ENCODE measurements at places on chromosomes 3 and 15.

DNA sequence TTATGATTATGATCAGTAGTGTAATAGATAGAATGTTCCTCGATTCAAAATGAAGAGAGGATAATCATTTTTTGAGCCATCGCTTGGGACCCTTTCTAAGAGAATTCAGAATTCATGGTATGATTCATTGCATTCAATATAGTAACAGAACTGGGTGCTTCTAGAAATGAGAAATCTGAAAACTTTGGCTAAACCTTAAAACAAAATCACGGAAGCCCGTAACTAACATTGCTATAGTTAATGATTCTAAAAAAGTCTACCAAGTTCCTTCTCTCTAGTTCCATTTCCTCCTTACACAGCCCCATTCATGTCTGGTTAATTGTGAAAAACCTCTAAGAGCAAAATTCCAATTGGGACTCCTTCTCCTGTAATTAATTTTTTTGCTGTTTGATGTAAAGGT lies 217.1 kb downstream of the GBE1 start:
- DNase-seq, result no peak

GRCh38 chr3:29284497-29284896 lies 3.6 kb downstream of the RBMS3 start:
- DNase-seq, result no peak

DNA sequence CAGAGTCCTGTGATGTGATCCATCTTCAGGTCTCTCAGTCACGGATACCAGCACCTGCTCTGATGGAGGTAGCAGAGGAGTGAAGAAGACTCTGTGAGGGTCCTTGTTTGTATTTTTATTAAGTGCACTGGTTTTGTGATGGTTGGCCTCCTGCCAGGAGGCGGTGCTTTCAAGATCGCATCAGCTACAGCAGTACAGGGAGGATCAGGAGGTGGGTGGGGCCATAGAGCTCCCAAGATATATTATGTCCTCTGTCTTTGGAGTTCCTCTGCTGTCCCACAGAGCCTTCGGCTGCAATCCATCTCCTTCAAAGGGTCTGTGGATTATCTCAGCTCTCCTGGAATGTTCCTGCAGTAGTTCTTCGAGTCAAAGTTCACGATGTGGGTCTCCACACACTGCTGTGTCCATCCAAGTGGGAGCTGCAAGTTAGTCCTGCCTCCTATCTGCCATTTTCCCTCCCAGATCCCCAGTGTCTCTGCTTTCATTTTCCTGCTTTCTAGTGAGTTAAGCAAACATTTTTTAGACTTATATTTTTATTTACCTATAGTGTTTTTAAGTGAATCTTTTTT lies 54.7 kb downstream of the TM2D3 start:
- no peak for DNase-seq

DNA sequence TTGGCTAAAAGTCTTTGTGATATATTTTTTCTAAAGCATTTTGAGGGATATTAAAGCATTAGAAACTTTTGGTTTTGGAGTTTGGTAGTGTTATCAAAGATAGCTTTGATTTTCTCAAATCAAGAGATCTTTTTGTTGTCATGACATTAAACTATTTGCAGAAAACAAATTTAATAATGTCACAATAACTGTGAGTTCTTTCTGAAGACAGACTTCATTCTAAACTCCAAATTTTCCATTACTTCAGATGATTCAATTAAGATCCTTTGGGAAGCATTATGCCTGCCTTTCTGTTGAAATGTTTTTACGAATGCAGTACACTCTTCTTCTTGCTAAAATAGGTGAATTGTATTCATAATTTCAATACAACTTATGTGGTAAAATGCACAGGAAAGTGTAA lies 145.4 kb downstream of the ALCAM start:
- no peak for DNase-seq

DNA sequence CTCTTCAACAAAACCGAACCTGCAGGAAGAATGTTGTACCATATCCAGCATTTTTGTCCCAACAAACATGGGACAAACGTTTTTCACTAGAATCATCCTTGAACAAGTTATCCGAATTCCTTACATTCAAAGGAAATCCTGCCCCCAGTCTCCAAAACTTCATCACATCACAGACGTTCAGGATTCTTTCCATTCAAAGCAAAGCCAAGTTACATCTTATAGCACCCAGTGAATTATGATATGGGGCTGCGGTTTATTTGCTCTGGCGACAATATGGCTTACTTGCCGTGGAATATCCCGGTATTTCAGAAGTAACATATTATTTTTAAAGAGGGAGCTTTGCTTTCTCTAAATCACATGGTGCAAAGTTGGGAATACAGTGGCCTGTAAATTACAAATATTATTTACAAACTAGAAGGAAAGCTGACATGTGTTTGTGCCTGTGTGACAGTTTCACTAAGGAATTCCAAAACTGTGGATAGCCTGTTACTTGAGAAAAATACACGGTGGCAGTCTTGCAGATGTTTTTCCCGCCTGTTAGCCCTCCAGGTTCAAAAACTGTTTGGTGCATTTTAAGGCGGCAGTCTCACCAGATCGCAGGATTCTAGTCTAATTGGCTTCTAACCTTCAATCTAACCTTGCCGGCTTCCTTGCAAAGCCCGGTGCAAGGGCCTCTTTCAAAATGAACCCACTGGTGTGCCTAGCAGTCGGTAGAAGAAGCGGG lies 736 bp upstream of the MBNL1 start:
- no peak for DNase-seq

DNA sequence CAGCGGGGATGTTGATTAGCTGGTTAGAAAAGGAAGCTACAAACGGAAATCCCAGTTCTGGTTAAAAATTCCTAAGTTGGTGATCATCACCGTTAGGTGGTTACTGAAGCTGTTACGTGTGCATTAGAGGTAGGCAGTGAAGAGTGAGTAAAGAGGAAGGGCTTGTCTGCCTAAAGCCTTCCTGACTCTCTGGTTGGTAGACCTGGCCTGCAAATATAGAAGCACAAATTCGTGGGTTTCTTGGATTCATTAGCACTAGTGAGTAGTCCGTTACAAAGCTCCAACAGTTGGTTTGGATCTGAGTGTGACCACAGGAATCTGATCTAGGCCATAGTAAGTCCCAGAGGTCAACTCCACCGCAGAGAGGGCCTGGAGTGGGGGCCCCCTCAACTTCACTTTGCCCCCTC lies 174.0 kb upstream of the TP63 start:
- DNase-seq, result no peak

GRCh38 chr15:31235311-31236183 lies 91.1 kb upstream of the KLF13 start:
- DNase-seq, result no peak

GRCh38 chr15:67383899-67384298 lies 129.3 kb downstream of the IQCH start:
- no peak for DNase-seq

DNA sequence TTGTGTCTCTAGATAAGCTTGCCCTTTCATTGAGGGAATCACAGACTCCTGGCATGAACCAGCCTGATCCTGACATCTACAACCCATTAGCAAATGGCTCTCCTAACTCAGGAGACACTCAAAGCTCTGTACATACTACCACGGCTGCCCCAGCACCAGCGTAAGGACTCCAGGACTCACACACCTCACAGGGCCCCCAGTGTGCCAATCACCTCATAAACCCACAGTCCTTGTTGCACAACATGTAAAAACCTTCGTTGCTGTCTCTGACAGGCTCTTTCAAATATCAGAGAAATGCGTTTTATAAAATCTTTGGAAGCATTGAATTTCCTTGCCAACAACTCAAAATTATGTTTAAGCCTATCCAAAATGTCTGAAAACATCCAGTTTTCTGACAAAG lies 7.3 kb downstream of the FYCO1 start:
- no peak for DNase-seq

DNA sequence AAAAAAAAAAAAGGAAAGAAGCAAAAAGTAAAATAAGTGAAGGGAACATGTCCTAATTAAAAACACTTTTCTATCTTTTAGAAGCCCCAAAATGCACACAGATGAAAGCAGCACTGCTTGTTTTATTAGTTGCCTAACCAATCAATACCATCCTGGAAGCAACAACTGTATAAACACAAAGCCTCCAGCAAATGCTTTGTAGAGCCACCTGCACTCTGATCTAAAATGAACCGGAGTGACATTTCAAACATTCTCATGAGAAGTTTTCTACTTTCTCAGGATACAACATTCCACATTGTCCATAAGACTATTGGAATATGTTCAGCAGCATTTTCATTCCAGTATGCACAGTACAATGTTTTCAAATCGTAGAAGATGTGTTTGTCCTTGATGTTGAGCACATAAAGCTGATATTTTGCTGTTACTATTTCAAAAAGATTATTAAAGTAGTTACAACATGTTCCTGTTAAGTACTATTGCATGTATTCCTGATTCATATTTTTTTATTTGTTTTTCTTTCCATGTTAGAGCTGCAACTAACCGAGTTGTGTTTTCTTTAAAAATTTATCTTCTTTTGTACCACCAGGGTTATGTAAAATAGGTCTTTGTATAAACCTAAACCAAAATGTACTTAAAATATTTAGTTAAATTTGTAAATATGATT lies 50.3 kb upstream of the PLSCR5 start:
- no peak for DNase-seq

DNA sequence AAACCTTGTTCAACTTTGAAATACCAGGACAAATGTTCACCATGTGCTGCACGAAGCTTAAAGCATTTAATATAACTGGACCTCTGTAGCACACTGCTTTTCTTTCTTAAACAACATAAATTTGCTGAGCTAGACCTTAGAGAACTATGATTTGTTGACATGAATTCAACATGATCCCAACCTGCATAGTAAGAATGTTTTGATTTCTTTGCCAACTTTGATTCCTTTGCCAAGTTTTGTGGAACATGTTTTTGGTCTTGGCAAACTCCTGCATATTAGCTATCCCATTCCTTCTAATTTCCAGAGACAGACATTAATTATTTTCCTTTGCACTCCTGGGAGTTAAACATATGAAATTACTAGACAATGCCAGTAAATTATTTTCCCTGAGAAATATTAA lies 197.2 kb upstream of the RBMS3 start:
- DNase-seq, result no peak

- no peak for DNase-seq
Observed at GRCh38 chr3:66023738-66024385, 14.9 kb downstream of the MAGI1 start.

GRCh38 chr3:15919971-15920370 lies 122.2 kb upstream of the ANKRD28 start:
- DNase-seq, result no peak

DNA sequence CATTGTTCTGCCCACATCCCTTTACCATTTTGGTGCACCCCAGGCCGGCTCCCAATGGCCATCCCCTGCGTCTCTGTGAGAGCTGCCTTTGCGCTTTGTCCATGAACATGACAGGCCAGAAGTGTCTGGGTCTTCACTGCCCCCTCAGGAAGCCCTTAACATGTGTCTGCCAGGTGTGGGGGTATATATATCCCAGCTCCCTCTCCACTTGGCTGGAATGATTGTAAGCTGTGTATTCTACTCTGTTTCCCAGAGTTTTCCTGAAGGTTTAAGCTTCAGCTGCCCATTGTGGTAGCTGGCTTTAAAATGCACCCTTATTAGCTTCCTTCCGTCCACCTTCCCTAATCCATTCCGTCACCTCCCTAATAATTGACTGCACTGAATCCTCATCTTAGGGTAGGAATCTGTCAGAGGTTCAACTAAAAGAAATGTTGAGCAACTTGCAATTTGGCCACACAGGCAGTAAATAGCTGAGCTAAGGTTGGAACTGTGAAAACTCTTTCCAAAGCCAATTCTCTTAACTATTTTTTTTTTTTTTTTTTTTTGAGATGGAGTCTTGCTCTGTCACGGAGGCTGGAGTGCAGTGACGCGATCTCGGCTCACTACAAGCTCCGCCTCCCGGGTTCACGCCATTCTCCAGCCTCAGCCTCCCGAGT lies 30.4 kb upstream of the UBE2E1 start:
- no peak for DNase-seq

DNA sequence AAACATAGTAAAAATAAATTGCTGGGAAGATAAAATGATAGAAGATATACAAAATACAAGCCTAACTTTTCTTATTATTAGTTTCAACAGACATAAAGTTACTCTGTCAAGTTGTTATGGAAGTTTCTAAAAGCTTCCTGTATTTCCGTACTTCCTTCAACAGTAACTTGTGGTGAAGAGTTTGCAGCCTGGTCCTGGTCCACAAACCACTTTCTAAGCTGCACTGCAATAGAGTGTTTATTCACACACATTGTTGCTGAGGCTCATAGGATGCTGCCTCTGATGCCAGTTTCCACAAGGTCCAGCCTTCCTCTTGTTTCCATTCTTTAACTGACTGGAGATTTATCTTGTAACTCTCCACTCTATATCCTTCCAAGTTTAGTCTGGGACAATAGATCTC lies 39.4 kb upstream of the KY start:
- DNase-seq, result no peak

Measured in stimulated activated CD8-positive, alpha-beta memory T cell treated with anti-CD3 and anti-CD28 coated beads, Interleukin-15, amount 100 ng/mL, for 24 hours (primary cell).